Glutamatergic neuron (in vitro differentiated cells): ENCODE measurements at places on chromosomes 11 and 22.

GRCh38 chr11:27699926-27700350 lies 317 bp downstream of the BDNF start:
- no peak overlapping the region for H3K27ac ChIP-seq
- H3K36me3 ChIP-seq, result no peaks in the 10 kb centered on the region
- H3K4me1 ChIP-seq, result peaks cover 7% of the 10 kb centered on the region
- H3K27me3 ChIP-seq, result peaks cover 13% of the 10 kb centered on the region

DNA sequence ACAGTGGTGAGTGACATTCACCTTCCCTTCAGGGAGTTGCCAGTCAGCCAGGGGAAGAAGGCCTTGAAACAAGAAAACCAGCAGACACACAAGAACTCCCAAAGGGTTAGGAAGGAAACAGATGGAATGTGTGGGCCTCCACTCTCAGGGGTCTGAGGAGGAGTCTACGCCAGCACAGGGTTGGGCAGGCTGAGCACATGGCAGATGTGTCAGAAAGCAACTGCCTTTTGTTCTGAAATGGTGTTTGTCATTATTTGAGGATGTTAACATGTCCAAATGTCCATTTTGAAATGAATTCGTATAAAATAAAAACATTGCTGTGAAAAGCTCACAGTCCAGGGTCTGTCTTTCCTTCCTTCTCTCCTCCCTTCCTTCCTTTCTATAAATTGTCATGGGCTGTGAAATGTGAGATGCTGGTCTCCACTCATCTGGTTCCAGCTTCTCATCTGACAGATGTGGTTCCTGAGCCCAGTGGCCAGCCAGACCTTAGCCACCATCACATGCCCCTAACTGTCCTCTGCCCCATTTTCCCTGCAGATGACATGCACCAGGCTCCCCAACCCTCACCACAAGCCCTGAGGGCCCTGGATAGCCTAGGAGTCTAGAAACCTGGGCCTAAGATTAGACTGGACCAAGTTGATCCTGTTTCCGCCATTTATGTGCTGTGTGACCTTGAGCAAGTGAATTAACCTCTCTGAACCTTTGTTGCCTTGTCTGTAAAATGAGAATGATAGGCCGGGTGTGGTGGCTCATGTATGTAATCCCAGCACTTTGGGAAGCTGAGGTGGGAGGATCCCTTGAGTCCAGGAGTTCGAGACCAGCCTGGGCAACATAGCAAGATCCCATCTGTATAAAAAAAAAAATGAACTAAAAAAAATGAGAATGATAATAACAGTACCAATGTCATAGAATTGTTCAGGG lies 56.2 kb upstream of the CRYBB3 start:
- DNase-seq, result peak; percentile 51
- H3K27me3 ChIP-seq, result peaks cover 9% of the 10 kb centered on the region
- peaks cover 36% of the 10 kb centered on the region for H3K4me1 ChIP-seq
- peak overlapping the region; percentile 34 for H3K4me3 ChIP-seq
- H3K27ac ChIP-seq, result peak overlapping the region; percentile 93
- H3K36me3 ChIP-seq, result peaks cover 5% of the 10 kb centered on the region

DNA sequence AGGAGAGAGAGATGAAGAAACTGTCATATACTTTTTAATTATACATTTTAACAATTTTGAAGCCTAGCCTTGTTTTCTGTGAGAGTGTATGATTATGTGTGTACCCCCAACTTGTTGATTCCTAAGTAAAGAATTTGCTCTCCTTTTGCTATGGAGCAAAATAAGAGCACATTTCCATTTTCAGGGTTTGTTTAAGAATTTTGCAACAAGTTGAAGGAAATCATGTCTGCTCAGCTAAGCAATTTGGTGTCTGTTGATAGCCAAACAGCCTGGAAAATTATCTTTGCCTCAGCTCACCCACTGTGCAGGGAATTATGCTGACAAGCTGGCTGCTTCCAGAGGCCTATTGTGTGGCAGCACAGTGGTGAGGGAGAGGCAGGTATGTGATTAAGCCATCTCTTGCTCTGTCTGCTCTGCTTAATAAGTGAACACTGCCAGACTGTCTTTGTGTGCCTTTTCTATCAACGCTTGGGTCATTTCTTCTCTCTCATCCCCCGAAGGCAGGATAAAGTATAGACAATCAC lies 135.1 kb upstream of the TTC12 start:
- no peaks in the 10 kb centered on the region for H3K36me3 ChIP-seq
- H3K4me1 ChIP-seq, result peaks cover 68% of the 10 kb centered on the region
- peak overlapping the region; percentile 82 for H3K27ac ChIP-seq
- peaks cover 7% of the 10 kb centered on the region for H3K27me3 ChIP-seq
- no peak for DNase-seq
- no peak overlapping the region for H3K4me3 ChIP-seq

GRCh38 chr11:68074584-68075352 lies 35.9 kb downstream of the TCIRG1 start:
- no peak overlapping the region for H3K4me3 ChIP-seq
- peaks cover 4% of the 10 kb centered on the region for H3K27me3 ChIP-seq
- H3K36me3 ChIP-seq, result peaks cover 3% of the 10 kb centered on the region
- no peak for DNase-seq
- peaks cover 16% of the 10 kb centered on the region for H3K4me1 ChIP-seq

- no peaks in the 10 kb centered on the region for H3K27me3 ChIP-seq
- no peak for DNase-seq
- peak overlapping the region; percentile 28 for H3K27ac ChIP-seq
- peaks cover 16% of the 10 kb centered on the region for H3K4me1 ChIP-seq
- no peaks in the 10 kb centered on the region for H3K36me3 ChIP-seq
- peak overlapping the region; percentile 13 for H3K4me3 ChIP-seq
Measured at GRCh38 chr11:8671651-8672062, 10.8 kb downstream of the TRIM66 start.
